ENCODE measurements at places on chromosomes 11 and 22.

DNA sequence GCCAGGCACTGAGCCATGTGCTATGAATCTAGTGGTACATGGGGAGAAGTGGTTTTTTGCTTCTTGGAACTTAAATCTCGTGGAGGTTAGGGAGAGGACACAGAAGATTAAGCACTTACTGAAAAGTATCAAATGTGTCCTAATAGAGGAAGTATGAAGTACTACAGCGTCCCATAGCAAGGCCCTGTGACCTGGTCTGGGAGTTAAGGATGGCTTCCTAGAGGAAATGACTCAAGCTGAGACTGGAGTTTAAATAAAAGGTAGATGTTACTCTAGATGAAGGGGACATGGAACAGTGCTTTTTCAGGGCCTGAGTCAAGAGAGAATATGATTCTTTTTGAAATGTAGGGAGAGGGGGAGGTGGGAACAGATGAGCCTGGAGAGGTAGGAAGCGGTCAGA, 202.9 kb downstream of the GRIK4 start:
- DNase-seq = no peak

- DNase-seq = no peak
These were observed 1.7 kb downstream of the OSBPL5 start for GRCh38 chr11:3163241-3163981.

- no peak for DNase-seq
These were observed 9.3 kb downstream of the SLC37A2 start for GRCh38 chr11:125072218-125072960.

GRCh38 chr22:24593836-24594568, 1.1 kb upstream of the LRRC75B start:
- DNase-seq = no peak

DNA sequence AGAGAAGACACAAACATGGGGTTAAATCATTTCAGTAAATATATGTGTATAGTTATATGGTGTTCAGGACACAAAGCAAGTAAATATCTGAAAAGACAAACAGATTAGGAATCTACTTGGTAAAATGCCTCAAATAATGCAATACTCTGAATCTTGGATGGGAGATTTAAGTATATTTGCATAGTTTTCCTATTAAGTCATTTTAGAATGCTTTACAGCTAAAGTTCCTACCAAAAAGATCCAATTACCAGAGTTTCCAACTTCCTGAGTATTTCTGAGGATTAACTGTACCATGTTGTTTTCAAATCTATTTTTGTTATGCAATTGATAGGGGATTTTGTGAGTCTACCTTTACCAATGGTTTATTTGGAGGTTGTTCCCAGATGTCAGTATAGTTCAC, 424.4 kb upstream of the CCDC179 start:
- no peak for DNase-seq
